ENCODE measurements at places on chromosomes 13 and 19. TPM values are rescaled to one million over a fixed set of nuclear protein-coding genes. Genes with fewer than 3 reads are reported as not detected.

- no peak for DNase-seq
Observed at GRCh38 chr19:38763795-38764220, 9.5 kb downstream of the LGALS7 start.

IL4I1 gene
- total RNA-seq: 4.6 TPM

- DNase-seq: no peak
Observed at GRCh38 chr19:50818859-50819472, 4.6 kb downstream of the KLK1 start.

DNA sequence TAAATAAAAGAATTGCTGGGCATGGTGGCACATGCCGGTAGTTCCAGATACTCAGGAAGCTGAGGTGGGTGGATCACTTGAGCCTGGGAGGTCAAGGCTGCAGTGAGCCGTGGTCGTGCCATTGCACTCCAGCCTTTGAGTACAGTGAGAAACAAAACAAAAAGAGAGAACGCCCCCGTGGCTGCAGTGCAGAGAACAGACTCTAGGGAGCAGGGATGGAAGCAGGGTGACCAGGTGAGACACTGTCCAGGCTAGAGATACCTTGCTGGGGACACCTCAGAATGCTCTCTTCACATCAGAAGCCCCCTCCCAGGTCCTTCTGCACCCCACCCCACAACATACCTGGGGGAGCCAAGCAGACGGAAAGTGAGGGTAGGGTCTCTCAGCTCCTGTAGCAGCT is 24.8 kb downstream of the MAP4K1 start:
- no peak for DNase-seq

DNA sequence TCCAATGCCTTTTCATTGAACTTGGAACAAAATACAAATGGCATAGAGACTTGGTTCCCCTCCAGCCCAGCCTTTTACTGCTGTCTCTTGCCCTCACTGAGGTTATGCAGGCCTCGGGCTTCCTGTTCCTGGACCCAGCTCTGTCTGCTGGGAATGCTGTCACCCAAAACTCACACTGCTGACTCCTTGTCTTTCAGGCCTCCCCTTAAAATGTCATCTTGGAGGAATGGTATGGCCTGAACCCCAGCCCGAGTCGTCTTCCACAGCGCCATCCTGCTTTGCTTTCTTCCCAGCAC is 9.7 kb upstream of the ANKRD10 start:
- DNase-seq: no peak

DNA sequence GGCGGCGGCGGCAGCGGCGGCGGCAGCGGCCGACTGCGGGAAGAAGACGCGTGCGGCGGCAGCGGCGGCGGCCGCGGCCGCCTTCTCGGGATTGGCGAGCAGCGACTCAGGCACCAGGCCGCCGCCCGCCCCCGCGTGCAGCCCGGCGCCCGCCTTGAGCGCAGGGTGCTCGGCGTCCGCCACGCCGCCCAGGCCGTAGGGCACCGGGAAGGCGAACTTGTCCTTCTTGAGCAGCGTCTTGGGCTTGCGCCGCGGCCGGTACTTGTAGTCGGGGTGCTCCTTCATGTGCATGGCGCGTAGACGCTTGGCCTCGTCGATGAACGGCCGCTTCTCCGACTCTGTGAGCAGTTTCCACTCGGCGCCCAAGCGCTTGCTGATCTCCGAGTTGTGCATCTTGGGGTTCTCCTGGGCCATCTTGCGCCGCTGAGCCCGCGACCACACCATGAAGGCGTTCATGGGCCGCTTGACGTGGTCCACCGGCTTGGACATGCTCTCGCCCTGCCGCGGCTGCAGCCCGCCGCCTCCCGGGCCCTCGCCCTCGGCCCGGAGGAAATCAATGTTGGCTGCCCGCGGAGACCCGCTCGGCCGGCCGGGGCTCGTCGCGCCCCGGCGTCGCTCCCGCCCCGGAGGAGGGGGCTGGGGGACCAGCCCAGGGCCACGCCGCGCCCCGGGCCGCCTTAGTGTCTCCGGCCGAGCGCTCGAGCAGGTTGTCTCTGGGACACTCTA is 621 bp downstream of the SOX21 start:
- no peak for DNase-seq

CPAMD8 gene
- total RNA-seq: 9.6 TPM

- DNase-seq: no peak
Observed at GRCh38 chr19:51807925-51808324, 13.0 kb downstream of the FPR3 start.

- no peak for DNase-seq
Observed at GRCh38 chr19:2231621-2232221, 4.4 kb downstream of the PLEKHJ1 start.

DNA sequence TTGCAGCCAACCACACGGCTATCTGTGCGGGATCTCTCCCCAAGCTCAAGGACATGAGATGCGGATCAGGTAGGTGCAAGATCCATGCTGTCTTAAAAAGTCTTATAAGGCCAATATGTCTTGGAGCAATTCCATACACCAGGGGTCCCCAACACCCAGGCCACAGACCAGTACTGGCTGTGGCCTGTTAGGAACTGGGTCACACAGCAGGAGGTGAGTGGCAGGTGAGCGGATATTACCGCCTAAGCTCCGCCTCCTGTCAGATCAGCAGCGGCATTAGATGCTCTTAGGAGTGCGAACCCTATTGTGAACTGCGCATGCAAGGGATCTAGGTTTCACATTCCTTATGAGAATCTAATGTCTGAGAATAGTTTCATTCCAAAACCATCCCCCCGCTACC is 68.8 kb upstream of the ZNF599 start:
- no peak for DNase-seq

DNA sequence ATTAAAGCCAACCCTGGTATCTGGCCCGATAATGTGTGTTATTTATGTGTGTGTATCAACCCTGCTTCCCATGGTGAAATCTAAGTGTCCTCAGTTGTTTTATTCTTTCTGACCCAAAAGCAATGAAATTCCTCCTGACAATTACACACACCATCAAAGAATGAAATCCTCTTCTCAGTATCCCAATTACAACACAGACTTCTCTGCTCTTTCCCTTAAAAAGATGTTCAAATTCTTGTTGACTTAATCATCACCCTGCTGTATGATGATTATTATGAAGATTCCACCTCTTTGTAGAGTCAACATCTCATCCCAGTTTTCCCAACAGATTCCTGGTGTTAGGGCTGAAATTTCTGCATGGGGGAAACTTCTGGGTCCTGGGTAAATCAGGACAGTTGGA is 8.9 kb upstream of the TRPC4 start:
- DNase-seq: no peak

SYCN gene
- not detected for total RNA-seq
